ENCODE measurements at places on chromosomes 5 and 9.

GRCh38 chr5:78373231-78373630, 12.8 kb downstream of the SCAMP1 start:
- no peak for DNase-seq

DNA sequence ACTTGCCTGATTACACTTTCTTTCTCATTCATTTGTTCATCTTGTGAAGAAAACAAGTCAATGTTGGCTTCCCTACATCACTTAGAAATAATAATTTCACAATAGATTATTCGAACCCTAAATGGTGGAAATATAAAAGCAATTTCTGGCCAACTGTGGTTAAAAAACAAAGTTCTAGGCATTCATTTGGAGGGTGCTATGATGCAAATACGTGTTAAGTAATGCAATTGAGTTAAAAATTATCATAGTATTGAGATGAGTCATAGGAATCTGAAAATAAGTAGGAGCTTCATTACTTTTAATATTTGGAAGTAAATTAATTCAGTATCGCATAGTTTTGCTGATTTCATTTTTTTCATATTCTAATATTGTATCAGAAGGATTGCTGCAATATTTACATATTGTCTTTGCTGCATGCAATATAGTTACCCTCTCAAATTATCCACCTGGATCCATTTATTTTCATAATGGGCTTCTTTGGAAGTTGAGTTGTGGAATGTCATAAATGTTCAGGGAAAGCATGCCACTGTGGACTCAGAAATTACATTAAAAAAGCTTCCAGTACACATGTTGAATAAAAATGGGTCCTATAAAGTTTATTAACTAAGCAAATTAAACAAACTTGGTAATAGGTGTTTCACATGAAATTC, 647.7 kb upstream of the WWC1 start:
- no peak for DNase-seq

GRCh38 chr9:89564346-89564878, 40.4 kb upstream of the GADD45G start:
- DNase-seq = no peak

DNA sequence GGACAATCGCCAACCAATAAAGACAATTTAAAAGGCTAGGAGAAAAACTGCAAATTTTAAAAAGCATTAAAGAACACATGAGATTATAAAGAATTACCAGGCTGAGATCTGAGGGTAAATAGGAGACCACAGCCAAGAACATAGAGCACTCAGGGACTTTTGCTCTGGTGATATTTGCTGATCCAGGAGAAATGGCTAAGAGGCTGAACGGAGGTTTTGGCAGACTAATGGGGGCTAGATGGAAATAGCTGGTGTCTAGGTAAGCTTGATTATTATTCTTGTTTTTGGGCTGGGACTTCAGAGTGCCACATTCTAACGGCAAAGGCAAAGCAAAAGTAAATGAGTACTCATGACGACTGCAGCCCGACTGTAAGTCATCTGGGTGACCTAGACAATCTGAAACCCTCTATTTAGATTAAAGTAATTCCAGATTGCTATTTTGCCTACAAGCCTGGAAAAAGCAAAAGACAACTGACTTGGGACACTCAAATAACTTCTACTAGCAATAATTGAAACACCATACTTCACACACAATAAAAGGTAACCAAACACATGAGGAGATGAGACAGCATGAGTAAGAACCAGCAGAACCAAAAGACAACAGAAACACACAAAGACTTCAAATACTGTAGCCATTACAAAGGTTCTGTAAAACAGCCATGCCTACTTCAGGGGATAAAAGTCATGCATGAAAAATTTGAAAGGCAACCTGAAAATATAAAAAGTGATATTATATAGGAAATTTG, 68.8 kb downstream of the JAKMIP2 start:
- DNase-seq = no peak
